ENCODE measurements at places on chromosomes 5 and 9.

- DNase-seq: no peak
Observed at GRCh38 chr5:67813877-67814539, 401.5 kb upstream of the PIK3R1 start.

DNA sequence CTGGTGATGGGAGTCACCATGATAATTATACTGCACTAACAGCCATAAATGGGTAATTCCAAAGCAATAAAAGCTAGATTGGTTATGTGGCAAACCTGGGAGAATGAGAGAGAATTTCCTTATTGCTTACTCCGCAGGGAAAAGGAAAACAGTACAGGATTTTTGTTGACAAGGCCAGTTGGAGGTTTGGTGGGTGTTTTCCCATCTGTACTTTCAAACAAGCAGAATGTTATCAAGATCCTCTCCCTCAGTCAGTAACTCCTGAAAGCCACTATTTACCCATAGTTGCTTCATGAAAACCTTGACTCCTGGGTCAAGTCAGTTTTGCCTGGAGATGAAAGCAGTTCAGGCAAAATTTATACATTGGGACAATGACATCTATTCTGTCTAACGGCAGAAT, 26.4 kb downstream of the IL9 start:
- DNase-seq: no peak

DNA sequence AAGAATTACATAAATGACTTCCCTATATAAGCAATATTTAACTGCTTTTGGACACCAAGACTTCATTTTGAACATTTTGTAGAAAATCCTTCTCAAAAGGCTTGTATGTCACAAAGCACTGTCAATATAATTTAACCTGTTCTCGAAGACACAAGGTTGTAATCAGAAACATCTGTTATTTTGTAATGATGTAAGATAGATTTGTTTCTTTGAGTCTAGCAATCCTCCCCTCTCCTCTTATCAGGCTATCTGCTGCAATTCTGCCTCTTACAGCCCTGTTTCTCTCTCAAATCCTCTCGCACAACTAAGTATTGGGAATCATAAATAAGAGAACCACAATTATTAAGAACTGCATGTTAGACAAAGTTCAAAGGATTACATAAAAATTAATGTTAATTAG, 18.6 kb upstream of the TARS1 start:
- DNase-seq: no peak

GRCh38 chr5:180336234-180337020, 16.7 kb downstream of the GFPT2 start:
- no peak for DNase-seq

- DNase-seq: no peak
Observed at GRCh38 chr9:127568971-127569885, 42.8 kb upstream of the STXBP1 start.

DNA sequence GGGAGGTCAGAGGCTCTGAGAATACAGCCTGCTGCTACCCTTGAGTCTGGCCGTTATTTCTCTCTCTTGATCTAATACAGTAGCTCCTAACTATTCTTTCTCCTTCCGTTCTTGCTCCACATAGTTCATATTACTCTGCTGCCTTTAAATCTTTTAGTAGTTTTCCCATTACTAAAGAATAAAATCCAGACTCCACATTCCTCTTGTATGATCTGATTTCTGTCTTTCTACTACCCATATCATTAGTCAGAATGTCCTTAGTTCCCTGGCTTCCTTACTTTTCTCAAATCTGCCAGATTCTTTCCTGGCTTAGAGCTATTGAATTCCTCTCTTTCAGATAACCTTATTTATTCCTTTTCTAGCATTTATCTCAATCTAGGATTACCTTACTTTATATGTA, 40.0 kb downstream of the MARCHF6 start:
- DNase-seq: no peak

GRCh38 chr9:3299872-3300271, 225.9 kb downstream of the RFX3 start:
- DNase-seq: no peak

DNA sequence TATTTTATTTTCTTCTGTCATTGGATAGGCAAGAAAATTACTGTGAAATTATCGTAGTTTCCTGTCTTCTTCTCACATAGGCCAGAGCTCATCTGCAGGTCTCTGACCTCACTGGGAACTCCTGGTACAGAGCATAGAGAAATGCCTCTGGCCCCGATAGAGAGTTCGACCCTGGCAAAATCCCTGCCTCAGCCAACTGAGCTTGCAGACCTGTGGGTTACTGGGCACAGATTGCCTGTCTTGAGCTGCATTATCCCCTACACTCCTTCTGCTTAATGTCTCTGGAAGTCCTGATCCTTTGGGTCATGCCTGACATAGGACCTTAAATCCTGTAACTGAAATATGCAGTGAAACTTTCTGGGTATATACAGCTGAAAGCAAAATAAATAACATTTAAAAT, 439.3 kb upstream of the CTNND2 start:
- no peak for DNase-seq

DNA sequence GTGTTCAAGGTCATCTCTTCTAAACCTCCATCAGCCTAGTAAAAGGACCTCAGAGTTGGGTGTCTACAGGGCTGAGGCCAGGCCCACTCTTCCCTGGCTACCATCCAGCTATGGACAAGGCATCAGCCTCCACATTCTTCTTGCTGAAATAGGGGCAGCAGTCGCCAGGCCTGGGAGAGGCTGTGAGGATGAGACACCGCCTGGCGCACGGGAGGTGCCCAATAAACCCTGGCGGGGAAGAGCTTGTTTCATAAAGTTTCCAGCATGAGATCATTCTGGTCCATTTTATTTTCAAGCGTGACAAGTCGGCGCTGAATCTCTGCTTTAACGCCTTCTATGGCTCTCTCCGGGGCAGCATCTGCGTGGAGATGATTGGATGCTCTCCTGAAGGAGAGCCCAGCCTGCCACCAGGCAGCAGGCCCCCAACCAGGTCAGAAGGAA, 153.4 kb downstream of the OLFM1 start:
- DNase-seq: no peak

DNA sequence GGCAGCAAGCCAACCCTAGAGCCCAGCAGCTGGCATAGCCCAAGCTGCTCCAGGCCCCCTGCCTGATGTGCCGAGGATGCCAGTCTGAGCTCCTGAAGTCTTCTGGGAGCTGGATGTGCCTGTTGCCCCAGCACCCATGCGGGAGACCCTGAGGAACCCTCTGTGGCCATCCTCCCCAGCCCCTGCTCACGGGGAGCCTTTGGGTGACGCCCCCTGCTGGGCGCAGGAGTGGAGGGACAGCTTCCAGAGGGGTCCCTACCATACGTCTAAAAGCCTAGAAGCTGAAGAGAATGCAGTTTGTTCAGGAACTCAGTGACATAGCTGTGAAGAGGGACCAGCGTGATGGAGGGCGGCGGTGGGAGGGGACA, 33.1 kb upstream of the MVB12B start:
- no peak for DNase-seq

DNA sequence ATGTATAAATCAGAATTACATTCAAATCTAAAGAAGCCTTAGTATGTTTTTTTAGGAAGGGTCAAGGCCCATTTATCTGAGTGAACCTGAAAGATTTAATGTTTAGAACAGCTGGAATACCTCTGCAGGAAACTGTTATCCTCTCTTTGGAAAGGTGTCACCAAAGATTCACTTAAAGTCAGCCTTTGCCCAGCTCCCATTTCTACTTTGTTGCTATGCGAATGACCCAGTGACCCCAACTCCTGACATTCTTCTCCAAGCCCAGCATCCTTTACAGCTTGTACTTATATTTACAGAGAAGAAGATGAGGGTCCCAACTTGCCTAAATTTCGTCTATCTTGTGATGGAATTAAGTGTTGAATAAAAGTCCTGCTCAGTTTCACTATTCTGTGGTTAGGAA, 1198.6 kb downstream of the CDH12 start:
- no peak for DNase-seq

DNA sequence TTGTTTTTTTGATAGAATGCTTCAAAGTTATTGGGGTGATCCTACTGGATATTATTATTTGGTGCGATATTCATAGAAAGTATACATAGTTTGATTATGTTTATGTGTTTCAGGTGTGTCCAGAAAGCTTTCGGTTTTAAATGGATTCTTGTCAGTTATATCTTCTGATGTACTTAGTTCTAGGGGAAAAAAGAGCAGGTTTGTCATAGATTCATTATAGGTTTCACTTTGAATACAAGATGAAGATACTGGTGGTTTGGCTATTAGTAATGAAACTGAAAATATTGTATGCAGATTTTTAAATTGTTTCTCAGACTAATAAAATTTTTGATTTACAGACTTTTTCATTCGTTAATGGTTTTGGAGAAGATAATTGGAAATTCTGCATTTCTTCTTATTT, 98.9 kb downstream of the MAN2A1 start:
- DNase-seq: no peak

GRCh38 chr5:67770431-67771025, 445.0 kb upstream of the PIK3R1 start:
- DNase-seq: no peak

- no peak for DNase-seq
Observed at GRCh38 chr9:136527721-136528710, 17.8 kb downstream of the NOTCH1 start.

DNA sequence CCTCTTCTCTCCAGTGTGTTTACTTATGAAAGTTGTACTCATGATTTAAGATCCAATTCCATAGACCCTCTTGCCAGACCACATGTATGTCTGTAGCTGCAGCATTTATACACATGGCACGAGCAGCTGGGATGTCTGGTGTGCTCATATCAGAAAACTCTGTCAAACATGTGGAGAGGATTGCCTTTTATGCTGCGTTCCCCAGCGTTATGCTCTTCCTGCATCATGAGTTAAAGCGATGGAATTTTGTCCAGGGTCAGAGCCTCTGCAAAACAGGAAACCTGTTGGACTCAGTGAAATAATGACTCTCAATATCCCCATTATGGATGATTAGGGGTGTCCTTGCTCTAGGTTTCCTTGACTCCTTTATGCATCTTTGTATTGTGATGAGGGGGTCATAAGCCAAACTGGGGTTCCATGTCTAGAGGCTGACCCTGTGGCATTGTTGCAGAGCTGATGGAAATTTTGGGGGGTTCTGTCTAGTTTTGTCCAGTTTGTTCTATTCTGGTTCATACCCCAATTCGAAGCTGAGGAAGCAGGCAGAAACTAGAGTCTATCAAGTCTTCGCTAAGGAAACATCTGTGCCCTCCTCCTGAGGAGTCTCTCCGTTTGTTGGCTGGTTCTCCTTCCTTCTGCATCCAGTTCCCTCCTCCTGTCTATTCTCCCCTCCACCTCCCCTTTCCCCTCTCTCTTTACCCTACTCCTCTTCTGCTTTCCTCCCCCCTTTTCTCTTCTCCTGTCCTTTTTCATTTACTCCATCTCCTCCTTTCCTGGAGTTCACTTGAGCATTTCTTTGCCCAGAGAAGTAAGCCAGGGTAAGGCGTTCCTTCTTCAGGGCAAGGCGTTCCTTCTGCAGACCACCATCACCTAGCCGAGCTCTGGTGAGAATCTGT, 252.8 kb downstream of the MAST4 start:
- DNase-seq: no peak

GRCh38 chr5:104932431-104932830, 1369.8 kb upstream of the NUDT12 start:
- no peak for DNase-seq

GRCh38 chr9:124304285-124304684, 46.5 kb downstream of the NEK6 start:
- DNase-seq: no peak

DNA sequence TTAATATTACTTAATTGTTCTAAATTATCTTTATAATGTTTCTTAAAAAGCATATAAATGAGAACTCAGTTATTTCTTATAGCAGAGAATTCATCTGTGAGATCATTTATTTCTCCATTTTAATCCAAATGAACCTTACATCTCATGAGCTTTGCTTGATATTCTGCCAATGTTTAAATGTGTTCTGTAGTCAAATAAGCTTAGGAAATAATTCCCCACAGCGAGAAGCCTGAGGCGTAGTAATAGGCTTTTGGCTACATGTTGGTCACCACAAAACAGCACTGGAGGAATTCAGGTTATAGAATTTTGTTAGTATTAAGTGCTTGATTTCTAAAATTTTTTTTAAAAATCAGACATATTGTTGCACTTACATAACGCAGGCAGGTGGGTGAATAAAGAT, 585.3 kb upstream of the RORB start:
- no peak for DNase-seq

- no peak for DNase-seq
Observed at GRCh38 chr5:31496891-31497290, 35.0 kb downstream of the DROSHA start.

DNA sequence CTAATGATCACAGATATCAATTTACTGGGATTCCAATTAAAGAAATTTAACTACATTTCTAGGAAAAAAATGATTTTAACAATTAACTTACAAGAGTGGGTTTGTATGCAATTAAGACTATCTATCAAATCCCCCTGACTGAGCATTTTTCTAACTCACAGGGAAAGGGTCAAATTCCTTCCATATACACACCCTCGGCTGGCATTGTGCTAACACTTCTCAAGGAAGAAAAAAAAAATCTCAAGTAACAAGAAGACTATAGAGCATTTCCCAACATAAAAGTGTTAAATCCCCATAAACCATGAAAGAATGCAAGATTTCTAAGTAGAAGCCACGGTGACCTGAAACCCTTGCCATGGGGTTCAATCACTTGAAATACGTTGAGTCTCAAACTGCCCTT, 368.8 kb downstream of the GLIS3 start:
- no peak for DNase-seq

GRCh38 chr5:151212406-151212798, 11.5 kb downstream of the CCDC69 start:
- no peak for DNase-seq

DNA sequence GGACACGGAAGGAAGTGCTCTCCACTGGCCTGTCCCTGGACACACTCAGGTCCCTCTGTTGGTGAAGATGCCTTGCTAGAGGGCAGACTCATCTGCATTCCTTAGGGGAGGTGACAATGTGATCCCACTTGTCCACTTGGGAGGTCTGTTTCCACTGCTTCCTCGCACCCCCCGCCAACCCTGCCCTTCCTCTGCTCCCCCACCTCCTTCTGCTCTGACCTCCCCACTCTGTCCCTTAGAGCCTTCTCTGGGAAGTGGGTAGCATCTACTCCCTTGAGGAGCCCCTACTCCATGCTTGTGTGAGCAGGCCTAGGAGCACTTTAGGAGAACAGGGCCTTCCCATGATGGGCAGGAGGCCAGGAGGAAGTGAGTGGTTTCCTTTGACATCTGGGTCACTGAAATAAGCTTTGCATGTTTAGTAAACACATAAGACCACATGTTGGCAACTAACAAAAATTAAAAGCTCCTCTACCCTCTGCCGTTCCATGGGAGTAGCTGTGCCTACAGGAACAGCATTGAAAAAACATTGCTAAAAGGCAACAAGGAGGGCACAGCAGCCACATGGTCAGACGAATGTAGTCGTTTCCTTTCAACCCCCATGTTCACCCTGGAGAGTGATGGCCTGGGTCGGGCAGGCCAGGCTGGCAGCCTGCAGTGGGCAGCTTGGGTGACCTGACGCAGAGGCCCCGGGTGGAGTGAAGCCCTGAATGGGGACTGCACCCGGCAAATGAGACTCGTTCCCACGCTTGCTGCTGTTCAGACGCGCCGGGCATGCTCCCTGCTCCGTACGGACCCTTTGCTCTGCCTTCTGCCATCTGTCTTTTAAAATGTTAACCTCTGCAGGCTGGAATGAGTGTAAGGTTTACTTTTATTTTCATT, 634.0 kb downstream of the IRX1 start:
- DNase-seq: no peak

- DNase-seq: no peak
Observed at GRCh38 chr5:107887166-107887943, 216.6 kb upstream of the EFNA5 start.

Measured in GOT3 (cell line).